ENCODE measurements at places on chromosomes 2 and 18. TPM values are rescaled to one million over a fixed set of nuclear protein-coding genes. Genes with fewer than 3 reads are reported as not detected.

Gene ABCG5
- not detected for total RNA-seq

Gene AMER3
- not detected for total RNA-seq

Gene HMSD
- total RNA-seq, result not detected

Gene ASIC4
- not detected for total RNA-seq

Gene MAPK4
- 0.09 TPM for total RNA-seq

Gene AQP12B
- not detected for total RNA-seq

Gene FKBP7
- 13.5 TPM for total RNA-seq

Gene CCDC68
- total RNA-seq, result 3.8 TPM

Gene MLPH
- total RNA-seq, result 251 TPM

Gene PROC
- total RNA-seq, result 3.5 TPM

Gene UPP2
- not detected for total RNA-seq

Gene MIB1
- 5.6 TPM for total RNA-seq

Gene CXCR1
- not detected for total RNA-seq

Gene RALBP1
- 30.6 TPM for total RNA-seq

Gene TTN
- total RNA-seq, result under 0.01 TPM

Gene RAB31
- total RNA-seq, result 28.4 TPM

Gene DHRS9
- total RNA-seq, result 2.8 TPM

Gene ASB18
- not detected for total RNA-seq

Gene QPCT
- total RNA-seq, result 18.4 TPM

Gene ACOXL
- not detected for total RNA-seq

Gene UGT1A1
- total RNA-seq, result 0.65 TPM

Gene ZAP70
- not detected for total RNA-seq

Gene ZNF142
- 13.8 TPM for total RNA-seq

Gene TCF23
- not detected for total RNA-seq

Gene ZNF24
- total RNA-seq, result 11.7 TPM

Gene SYT4
- total RNA-seq, result not detected

Gene PDE11A
- total RNA-seq, result 0.47 TPM

Gene CNDP1
- total RNA-seq, result not detected

Gene HOXD1
- 0.16 TPM for total RNA-seq

Gene KCNIP3
- 2.4 TPM for total RNA-seq

Gene TMEFF2
- 0.31 TPM for total RNA-seq

Gene INPP5D
- 0.29 TPM for total RNA-seq

Gene CYP27A1
- total RNA-seq, result 0.15 TPM

Gene DUSP11
- total RNA-seq, result 42.2 TPM

Data from A549 treated with CORT108297 at 1 μM for 4 hours (cell line).